ENCODE measurements at places on chromosomes 13 and 19. TPM values are rescaled to one million over a fixed set of nuclear protein-coding genes. Genes with fewer than 3 reads are reported as not detected.

DYRK1B gene
- 7.3 TPM for total RNA-seq

EPSTI1 gene
- 11.9 TPM for total RNA-seq

CFAP97D2 gene
- not detected for total RNA-seq

ZNF20 gene
- 4.1 TPM for total RNA-seq

RASL11A gene
- 1.7 TPM for total RNA-seq

LILRA2 gene
- total RNA-seq: not detected
